ENCODE measurements at places on chromosomes 13 and 19.

DNA sequence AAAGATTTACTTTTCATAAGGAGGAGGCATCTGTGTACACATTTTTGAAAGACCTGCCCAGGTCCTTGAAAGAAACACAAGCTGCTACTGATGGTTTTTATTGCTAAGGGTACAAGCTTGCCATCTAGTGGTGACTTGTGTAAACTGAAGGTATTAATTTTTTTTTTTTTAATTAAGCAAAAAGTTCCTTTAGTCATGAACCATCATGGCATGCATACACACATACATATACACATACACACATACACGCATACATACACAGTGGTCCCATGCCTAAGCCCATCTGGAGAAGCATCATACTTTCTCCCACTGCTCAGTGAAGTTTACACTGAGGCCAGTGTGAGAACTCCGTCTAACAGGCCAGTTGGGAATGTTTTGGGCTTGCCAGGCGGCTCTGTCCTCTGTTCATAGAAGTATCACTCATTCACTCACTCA lies 312.5 kb downstream of the DCLK1 start:
- DNase-seq: peak; percentile 49

DNA sequence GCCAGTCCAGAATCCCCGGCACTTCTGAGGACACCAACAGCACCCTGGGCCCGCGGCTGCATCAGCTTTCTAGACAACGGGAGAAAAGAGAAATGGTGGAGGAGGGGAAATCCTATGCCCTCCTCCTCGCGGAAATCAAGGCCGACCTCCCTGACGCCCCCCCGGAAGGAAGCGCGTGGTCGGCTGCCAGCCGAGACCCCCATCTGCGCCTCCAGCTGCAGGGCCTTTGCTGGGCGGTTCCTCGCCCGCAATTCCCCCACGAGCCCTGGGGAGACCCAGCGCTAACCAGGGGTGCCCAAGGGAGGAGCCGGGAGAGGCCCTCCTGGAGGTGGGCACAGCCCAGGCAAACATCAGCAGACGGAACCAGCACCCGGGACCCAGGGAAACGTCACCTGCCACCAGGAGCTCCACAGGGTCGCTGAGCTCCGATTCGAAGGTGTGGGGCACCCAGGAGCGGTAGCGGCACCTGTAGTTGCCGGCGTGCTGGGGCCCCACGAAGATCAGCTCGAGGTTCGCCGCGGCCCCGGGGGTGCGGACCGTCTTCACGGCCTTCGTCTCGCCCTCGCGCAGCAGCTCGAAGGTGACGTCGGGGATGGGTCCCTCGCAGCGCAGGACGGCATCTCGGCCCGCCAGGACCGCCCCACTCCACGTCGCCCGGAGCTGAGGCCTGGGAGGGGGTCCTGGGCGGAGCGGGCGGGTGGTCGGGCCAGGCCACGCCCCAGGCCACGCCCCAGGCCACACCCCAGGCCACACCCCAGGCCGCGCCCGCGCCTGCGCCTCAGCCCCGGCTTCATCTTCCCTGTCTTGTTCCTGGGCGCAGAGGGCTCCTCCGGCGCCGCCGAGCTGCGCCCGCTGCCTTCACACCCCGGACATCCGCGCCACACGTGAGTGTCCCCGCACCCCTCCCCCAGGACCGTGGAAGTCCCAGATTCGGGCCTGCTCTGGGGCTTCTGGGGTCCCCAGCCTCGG lies 6.0 kb downstream of the A1BG start:
- DNase-seq: no peak

DNA sequence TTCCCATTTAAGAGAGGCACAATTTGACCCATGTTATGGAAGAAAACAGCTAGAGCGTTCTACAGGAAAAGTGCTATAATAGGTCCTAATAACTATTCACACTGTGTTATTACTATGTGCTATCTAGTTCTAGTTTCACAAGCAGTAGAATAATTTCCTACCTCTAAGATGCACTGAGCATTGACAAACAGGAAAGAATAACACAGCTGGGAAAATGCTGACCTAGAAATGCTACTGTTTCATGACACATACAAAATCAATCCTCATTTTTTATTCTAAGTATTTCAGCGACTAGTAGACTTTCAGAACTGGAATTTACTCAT lies 259.5 kb downstream of the ITGBL1 start:
- DNase-seq: no peak

GRCh38 chr19:5269926-5270325 lies 70.7 kb downstream of the PTPRS start:
- no peak for DNase-seq

DNA sequence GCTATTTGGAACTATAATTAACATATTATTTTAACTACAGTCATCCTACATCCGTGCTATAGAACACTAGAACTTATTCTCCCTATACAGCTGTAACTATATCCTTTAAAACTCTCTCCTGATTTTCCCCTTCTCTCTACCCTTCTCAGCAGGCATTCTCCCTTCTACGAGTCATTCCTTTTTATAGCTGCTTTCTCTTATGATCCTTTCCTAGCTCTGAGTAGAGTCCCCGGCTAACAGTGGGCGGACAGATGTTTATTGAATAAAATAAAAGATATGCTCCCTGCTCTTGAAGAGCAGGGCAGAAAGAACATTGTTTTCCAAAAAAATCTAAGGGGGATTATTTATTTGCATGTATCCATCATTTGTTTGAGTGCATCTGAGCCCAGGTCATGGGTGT lies 246.5 kb upstream of the TMTC4 start:
- DNase-seq: no peak
